ENCODE measurements at places on chromosomes 1 and 21.

DNA sequence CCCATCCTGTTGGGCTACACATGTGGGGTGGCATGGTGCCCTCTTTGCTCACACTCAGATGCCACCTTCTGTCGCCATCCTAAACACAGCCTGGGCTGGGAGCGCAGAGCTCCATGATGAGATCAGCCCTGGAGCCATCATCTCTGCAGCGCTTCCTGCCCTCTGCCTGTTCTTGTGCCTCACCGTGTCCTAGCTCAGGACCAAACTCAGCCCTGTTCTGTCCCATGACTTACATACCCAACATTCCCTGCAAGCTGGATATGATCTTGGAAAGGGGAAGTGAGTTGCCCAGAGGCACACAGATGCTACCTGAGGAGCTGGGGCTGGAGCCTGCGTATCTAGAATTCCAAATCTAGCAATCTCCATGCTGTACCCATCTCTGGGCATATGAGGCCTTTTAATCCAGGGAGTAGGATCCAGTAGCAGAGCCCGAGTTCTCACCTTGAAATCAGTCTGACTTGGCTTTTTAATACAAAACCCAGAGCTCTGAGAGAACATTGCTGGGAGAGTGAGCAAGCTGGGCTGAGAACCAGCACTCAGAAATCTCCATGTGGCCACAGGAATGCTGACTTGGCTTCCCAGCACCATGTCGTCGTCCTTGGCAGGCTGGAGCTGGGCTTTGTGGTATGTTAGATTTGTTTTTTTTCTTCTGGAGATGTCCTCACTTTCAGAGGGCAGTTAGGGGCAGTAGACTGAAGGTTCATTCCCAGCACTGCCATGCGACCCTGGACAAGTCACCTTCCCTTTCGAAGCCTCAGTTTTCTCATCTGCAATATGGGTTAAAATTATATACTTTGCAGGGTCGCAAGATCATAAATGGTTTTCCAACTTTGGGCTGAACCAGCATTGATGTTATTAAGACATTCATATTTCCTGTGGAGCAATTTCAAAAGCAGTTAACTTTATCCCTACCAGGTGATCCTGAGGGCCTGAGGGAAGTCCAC, 2.6 kb downstream of the ALPL start:
- no peak for DNase-seq

DNA sequence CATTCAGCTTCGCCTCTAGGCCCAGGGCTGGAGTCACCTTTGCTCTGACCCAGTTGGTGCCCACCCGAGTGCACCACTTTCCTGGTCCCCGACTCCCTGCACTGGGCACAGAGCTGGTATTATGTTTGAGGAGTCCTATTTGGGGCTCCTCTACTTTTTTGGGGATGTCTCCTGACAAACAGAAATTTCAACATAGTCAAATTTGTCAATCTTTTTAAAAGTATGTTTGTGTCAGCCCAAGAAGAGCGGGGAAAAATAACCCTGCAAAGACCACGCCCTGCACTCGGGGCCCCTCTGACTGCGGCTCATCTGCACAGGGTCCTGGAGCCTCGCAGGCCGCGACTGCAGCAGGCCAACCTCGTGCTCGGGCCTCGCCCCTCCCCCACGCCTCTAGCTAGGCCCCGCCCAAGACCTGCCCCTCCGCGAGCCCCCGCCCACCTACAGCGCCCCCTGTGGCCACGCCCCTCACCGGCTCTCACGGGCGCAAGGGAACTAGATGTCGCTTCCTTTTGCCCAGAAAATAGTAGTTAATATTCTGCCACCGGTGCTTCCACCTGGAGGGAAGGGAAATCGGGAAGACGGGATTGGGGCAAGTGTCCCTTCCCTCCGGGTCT, 11.4 kb downstream of the FAM229A start:
- DNase-seq: peak; percentile 47

DNA sequence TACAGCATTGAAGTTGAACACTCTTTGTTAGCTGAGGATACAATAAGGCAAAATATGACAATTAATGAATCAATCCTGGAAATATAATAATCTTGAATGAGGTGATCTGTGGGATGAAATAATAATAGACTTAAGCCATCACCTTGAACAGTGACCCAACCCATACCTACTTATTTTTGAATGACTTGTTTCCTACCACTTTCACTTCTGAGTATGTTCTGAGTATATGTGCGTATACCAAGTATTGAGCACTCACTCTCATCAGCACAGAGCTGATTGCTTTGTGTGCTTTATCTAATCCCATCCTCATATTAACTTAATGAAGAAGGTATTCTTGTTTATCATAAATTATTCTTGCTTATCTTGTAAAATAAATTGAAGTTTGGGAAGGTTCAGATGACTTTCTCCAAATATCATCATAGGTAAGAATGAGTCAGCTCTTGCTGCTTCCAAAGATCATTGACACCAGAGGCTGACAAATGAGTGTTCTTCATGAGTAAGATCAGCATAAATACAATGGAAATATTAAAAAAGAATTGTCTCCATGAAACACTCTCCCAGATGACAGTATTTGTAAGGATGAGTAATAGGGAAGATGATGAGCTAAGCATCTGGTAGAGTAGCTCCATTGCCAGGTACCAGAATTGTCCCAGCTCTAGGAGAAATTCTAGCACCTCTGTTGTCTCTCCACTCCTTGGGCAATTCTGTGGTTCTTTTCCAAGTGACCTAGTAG, 198.1 kb upstream of the KIAA0040 start:
- no peak for DNase-seq

DNA sequence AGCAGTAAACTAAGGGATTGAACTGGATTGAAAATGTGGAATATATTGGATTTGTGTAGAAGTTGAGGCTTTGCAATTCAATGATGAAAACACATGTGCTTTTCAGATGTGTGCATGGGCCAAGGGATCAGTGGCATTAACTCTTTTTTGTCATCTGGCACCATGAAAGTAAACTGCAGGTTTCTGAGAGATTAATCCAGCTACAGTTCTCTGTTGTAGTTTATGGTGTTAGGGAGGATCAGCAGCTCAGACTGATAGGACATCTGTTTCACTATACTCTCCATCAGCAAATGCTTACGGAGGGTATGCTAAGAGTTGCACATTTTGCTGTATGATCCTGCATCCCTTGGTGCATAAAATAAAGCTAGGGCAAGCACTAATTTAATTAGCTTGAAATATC, 82.6 kb downstream of the C1orf21 start:
- no peak for DNase-seq

DNA sequence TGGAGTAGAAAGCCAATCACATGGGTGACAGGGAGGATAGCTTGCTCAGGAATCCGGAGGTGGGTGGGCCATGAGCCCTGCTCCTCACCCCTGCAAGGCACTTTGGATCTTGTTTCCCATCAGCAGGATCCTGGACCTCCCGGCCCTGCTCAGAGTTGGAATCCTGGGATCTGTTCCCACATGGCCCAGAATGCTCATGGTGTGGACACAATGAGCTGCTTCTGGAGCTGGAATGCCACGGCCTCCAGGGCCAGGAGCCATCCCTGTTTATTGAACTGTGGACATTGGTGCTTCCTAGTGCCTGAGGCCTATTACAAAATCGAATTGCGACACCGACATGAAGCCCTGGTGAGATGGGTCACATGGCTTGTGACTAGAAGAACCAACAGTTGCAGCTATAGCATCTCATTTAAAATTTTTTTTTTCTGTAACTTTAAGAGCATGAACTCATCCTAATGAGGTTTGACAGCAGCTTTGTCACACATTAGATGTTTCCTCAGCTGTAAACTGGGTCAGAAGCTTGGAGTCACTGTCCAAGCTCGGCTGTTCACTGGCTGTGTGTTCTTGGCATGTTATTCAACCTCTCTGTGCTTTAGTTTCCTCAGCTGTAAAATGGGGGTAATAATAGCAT, 40.4 kb upstream of the GOLT1A start:
- peak; percentile 88 for DNase-seq

GRCh38 chr1:201525193-201525778, 13.6 kb upstream of the NAV1 start:
- no peak for DNase-seq

GRCh38 chr1:180632326-180633056, 669 bp downstream of the XPR1 start:
- peak; percentile 20 for DNase-seq

- DNase-seq: no peak
These were observed 771 bp downstream of the ABCD3 start for GRCh38 chr1:94418664-94419655.

GRCh38 chr1:52751589-52752483, 25.6 kb downstream of the ZYG11B start:
- no peak for DNase-seq

- no peak for DNase-seq
These were observed 33.7 kb downstream of the ATP5PO start for GRCh38 chr21:33881689-33882440.

DNA sequence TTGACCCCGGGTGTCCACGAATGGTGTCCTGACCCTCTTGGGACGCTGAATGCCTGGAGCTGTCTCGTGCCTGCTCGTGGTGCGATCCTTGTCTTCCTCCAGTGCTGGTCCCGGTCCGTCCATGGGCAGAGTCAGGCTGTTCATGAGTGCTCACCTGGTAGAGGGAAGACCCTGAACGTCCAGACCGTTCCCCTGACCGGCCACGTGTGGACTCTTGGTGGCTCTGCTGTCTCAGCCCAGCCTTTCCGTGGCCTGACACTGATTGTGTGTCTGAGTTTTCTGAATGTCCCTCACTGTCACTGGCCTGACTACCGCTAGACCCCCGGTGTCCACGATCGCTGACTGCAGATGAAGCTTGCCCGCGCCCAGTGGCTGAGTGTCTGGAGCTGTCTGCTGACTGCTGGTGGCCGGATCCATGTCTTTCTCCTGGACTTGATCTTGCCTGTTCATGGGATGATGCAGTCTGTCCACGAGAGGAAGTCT, 11.7 kb downstream of the FLG start:
- DNase-seq: no peak

GRCh38 chr1:97201641-97202040, 480.1 kb downstream of the PTBP2 start:
- no peak for DNase-seq

Measured in AML-193 (cell line).